Uterus (tissue), 4 donors: ENCODE measurements at places on chromosomes 16 and 17. TPM values are rescaled to one million over a fixed set of nuclear protein-coding genes. Genes with fewer than 3 reads are reported as not detected.
A peak's percentile ranks its signal among the peaks of the same experiment; 100 is the strongest.

The GLTPD2 gene
- not detected for total RNA-seq

The OR1A1 gene
- not detected for total RNA-seq

The ADAM11 gene
- 1.2 TPM for total RNA-seq

GRCh38 chr17:75130632-75131277 is 787 bp downstream of the NT5C start:
- H3K4me3 ChIP-seq = peak overlapping the region; percentile 74
- no peaks in the 10 kb centered on the region for H3K4me1 ChIP-seq
- H3K27me3 ChIP-seq = no peaks in the 10 kb centered on the region
- peak; percentile 56 for DNase-seq

The HBQ1 gene
- 4.1 TPM for total RNA-seq

GRCh38 chr17:61260071-61260797 is 139.4 kb upstream of the TBX2 start:
- H3K36me3 ChIP-seq = no peaks in the 10 kb centered on the region
- peak overlapping the region; percentile 62 for H3K27ac ChIP-seq
- no peaks in the 10 kb centered on the region for H3K27me3 ChIP-seq
- H3K4me3 ChIP-seq = no peak overlapping the region

The CPNE7 gene
- total RNA-seq = 0.85 TPM

The DBNDD1 gene
- not detected for total RNA-seq

- H3K4me1 ChIP-seq = no peaks in the 10 kb centered on the region
- H3K27ac ChIP-seq = no peak overlapping the region
- no peaks in the 10 kb centered on the region for H3K36me3 ChIP-seq
Observed at GRCh38 chr16:49369651-49370611, 3.7 kb upstream of the C16orf78 start.
